HFFc6 (cell line): ENCODE measurements at places on chromosomes 1 and 21. TPM values are rescaled to one million over a fixed set of nuclear protein-coding genes. Genes with fewer than 3 reads are reported as not detected.

Gene CA6
- not detected in 3 replicates for total RNA-seq

Gene FAM72A
- total RNA-seq = 3.8 to 11.4 TPM (median 6.8 TPM) in 3 replicates

Gene PDE9A
- total RNA-seq = not detected in 2 replicates

DNA sequence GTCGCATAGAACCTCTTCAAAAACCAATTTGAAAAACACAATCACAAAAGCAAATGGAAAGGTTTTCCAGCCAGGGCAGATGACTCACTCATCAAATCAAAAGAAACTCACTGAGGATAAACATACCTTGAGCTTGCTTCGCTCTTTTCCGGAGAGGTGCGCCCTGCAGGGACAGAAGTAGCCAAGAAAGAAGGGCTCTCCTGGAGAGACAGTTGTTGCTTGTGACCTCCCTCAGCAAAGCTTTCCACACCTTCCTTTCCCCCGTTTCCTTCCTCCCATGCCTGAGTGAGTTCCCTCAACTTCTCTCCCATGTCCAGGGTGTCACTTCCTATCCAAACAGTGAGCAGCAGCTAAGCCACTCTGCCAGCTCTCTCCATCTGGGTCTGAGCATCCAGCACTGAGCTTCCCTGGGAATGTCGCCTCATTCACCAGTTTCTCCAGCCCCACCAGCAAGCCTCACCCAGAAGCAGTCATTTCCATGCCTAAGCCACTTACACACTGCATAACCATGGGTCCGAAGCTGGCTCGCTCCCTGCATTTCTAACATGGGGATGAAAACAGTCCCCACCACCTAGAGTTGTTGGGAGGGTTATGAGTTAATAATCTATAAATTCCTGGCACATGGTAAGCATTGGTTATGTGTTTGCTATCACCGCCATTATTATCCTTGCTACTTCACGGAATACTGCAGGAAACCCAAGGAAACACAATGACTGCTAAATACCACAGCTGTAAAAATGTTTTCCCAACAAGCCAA is 75.0 kb downstream of the PTPN14 start:
- DNase-seq = no peak

GRCh38 chr1:223827193-223827663 is 18.5 kb downstream of the TP53BP2 start:
- DNase-seq = peak; percentile 29

- peak; percentile 10 for DNase-seq
Observed at GRCh38 chr21:15552914-15553494, 176.8 kb upstream of the USP25 start.

GRCh38 chr21:29669416-29669815 is 270.4 kb downstream of the GRIK1 start:
- no peak for DNase-seq

DNA sequence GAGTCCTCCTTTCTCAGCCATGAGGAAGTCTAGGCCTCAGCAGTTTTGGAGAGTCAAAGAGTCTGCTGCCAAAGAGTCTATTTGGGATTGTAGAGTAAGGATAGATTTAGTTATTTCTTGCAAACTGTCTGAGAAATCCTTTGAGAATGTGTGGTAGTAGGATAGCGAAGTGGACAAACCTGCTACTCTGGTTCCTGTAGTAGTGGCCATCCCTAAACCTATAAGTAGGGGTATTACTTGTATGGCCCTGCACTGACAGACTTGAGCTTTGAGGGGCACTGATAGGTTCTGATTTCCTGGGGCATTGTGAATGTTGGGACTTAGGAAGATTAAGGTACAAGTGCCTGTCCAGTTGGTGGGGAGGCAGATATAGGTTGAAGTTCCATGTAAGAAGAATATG is 115.9 kb upstream of the SGIP1 start:
- no peak for DNase-seq

DNA sequence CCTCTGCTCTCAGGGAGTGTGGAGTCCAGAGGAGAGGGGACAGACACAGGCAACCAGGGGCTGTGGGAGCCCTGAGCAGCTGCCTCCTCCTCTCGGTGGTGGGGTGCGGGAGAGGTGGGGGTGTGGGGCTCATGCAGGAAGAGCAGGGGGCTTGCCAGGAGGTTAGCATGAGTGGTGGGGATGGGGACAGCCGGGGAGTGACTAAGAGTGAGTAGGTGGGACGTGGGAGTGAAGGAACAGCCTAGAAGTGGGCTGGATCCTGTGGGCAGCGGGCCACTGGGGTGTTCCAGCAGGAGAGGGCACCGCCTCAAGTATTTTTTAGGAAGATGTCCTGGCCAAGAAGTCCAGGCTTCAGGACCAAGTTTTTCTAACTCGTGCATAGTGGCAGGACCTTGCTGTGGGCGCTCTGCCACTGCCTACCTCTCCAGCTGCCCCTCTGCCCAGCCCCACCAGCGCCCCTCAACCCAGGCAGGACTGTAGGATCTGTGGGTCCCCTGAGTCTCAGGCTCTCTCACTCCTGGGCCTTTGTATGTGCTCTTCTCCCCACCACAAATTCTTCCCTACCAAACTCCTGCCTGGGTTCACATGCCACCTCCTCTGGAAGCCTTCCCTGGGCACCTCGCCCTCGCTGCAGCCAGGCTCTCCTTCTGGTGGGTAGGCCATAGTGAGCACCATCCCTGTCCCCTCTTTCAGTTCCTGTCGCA is 18.8 kb upstream of the LHX4 start:
- DNase-seq = no peak
